Bronchial smooth muscle cell (primary cell): ENCODE measurements at places on chromosomes 2 and 18. TPM values are rescaled to one million over a fixed set of nuclear protein-coding genes. Genes with fewer than 3 reads are reported as not detected.

CENPO gene
- total RNA-seq = 2.7 and 4.6 TPM in 2 replicates

ATOH8 gene
- 24.6 and 29.5 TPM in 2 replicates for total RNA-seq

UGP2 gene
- 36.1 and 78.3 TPM in 2 replicates for total RNA-seq

RBMS1 gene
- 63.5 and 78.7 TPM in 2 replicates for total RNA-seq

PLGLB1 gene
- 0.32 TPM in 1 of 2 replicates, not detected in the other for total RNA-seq
